ENCODE measurements at places on chromosomes 5 and 9.

- DNase-seq, result peak; percentile 63
These were observed 17.9 kb upstream of the EGFL7 start for GRCh38 chr9:136644593-136645351.

DNA sequence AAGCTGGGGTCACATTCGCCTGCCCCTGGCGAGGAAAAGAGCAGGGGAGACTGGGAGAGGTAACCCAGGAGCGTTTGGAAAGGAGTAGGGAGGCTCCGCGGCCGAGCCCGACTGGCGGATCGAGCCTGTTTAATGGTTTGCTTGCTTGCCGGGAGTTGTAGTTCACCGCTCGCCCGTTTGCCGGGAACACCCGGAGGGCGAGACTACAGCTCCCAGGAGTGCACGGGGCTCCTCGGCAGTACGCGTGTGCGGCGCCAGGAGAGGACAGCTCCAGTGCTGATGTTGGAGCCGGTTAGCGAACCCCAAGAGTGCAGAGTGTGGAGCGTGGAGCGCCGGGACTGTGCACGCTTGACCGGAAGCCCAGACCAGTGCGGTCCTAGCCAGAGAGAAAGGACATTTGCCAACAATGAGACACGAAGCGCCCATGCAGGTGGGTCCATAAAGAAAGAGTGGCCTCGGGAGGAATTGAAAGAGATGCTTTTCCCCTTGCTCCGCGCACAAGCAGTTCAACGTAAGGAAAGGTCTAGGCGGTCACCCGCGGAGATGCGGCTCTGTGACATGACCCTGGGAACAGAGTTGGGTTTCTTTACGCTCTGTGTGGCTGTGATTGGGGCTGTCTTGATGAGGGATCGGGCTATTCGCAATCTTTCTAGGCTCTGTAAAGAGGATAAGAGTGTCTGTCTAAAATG, at the start of gene RAB3C:
RAB3C (plus strand) TSS at position 273 of the 689 bp plus-strand sequence; CDS start at position 407, 134 bp downstream.
- DNase-seq, result no peak

- no peak for DNase-seq
These were observed 46.5 kb upstream of the GFPT2 start for GRCh38 chr5:180399401-180400215.

DNA sequence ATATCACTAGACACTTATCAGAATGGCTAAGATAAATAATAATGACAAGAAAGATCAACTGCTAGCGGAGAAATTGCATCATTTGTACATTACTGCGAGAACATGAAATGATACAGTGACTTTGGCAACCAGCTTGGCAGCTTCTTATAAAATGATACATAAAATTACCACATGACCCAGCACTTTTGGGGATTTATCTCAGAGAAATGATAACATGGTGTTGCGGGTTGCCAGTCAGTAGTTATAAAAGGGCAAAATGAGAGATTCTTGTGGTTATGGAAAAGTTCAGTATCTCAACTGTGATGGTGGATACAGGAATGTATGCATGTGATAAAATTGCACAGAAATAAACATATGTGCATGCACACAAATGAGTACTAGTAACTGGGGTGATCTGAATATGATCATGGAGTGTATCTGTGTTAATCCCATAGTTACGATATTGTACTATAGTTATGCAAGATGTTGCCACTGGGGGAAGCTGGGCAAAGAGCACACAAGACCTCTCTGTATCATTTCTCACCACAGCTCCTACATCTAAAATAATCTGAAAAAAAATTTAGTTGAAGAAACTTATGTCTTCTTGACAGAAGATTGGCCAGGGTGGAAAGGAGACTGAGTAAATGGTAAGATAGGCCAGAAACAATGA, 128.9 kb downstream of the NXNL2 start:
- no peak for DNase-seq

DNA sequence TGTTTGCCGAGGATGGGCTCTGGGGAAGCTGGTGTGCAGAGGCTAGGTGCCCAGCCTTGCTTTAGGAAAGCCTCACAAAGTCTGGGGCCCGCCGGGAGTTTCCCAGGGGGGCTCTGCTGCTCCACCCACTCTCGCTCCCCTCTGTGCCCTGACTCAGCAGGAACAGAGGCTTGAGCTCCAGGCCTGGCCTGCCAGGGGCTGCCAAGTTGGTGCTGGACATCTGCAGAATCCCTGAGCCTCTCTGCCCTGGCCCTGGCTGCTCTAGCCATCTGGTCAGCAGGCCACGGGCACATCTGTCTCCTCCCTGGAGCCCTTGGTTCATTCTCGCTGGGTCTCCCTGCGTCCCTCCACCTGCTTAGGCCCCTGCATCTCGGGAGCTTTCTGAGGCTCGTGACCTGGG, 647 bp upstream of the ADAMTSL2 start:
- DNase-seq, result no peak

- no peak for DNase-seq
These were observed 8.8 kb upstream of the TRAF1 start for GRCh38 chr9:120935383-120935857.

DNA sequence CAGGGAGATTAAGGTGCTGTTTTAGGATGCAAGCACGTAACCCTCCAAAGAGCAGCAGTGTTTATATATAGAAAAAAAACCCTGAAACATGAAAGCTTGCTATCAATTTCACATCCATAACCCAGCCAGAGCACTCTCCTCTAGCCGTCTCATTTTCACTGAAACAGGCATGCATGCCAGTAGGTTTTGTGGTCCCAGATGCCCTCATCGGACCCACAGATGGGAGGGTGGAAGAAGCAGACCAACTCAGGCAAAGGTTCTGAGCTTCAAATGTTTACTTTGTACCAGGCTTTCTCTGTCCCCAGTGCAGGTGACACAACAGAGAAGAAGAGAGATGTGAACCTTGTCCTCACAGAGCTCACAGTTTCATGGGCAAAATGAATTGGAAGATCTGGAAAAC, 127.4 kb upstream of the ATP10B start:
- DNase-seq, result no peak

- no peak for DNase-seq
These were observed 40.7 kb downstream of the PFDN1 start for GRCh38 chr5:140262221-140262620.

- DNase-seq, result no peak
These were observed 168.7 kb downstream of the KDM4C start for GRCh38 chr9:6926436-6926835.

GRCh38 chr9:83560169-83560826, 22.1 kb upstream of the FRMD3 start:
- no peak for DNase-seq

- no peak for DNase-seq
These were observed 142.6 kb upstream of the GAS1 start for GRCh38 chr9:87089929-87090328.

DNA sequence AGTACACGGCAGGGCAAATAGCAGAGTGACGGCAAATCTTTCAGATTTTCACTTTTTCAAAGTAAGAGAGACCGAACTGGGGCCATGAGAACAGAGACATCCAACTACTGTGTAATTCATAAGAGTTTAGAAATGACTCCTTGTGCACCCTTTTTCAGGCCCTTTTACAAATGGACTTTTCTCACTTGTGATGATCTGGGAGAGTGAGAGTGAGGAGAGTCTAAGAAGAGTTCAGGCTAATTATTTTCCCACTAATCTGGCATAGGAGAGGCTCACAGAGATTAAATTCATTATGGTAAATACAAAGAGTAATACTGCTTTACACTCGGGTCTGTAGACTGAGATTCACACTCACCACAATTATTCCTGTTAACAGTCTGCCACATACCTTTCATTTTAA, 880 bp upstream of the CCNG1 start:
- no peak for DNase-seq

DNA sequence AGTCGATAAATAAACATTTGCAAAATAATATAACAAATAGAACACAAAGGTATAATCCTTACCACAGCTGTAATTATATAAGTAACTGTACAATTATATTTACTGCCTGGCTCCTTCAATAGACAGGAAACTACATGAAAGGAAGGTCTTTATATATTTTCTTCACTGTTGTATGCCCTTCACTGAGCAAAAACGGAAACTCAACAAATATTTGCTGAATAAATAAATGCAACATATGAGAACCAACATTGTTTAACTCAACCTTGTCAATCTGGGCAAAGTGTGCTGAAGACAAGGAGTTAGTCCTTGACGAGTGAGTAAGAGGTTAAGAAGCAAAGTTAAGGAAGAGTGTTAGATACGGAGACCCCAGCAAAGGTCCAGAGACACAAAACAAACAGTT, 22.6 kb downstream of the PSMD5 start:
- DNase-seq, result no peak

- DNase-seq, result no peak
These were observed 107.1 kb downstream of the CACNA1B start for GRCh38 chr9:137984520-137985257.

All from activated CD4-positive, alpha-beta T cell treated with anti-CD3 and anti-CD28 coated beads, Interleukin-2, amount 50 U/mL, for 4 hours (primary cell).